Astrocyte (in vitro differentiated cells and primary cell): ENCODE measurements at places on chromosomes 4 and X. TPM values are rescaled to one million over a fixed set of nuclear protein-coding genes. Genes with fewer than 3 reads are reported as not detected.

GRCh38 chrX:4091046-4091760 lies 377.8 kb upstream of the PRKX start:
- H3K36me3 ChIP-seq, result no peaks in the 10 kb centered on the region
- no peaks in the 10 kb centered on the region for H3K27me3 ChIP-seq
- no peaks in the 10 kb centered on the region for H3K4me1 ChIP-seq
- DNase-seq, result no peak
- no peak overlapping the region for H3K27ac ChIP-seq

DNA sequence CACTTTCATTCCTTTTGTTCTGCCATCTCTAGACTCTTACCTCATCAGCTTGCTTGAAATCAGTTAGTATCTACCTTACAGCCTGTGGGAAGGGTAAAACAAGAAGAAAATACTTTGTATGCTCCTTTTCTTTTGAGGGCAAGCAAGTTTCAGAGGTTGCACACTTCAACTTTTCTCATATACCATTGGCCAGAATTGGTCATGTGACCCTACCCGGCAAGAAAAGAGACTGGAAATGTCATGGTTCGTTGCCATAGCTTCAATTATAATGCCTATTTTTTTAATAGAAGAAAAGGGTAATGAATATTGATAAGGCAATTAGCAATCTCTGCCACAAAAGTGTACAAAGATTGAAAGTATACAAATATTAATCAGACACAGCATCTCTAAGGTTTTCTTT lies 346.7 kb upstream of the TACR3 start:
- DNase-seq, result no peak
- no peak overlapping the region for H3K27ac ChIP-seq
- H3K4me1 ChIP-seq, result no peaks in the 10 kb centered on the region
- no peaks in the 10 kb centered on the region for H3K27me3 ChIP-seq
- H3K36me3 ChIP-seq, result no peaks in the 10 kb centered on the region

DNA sequence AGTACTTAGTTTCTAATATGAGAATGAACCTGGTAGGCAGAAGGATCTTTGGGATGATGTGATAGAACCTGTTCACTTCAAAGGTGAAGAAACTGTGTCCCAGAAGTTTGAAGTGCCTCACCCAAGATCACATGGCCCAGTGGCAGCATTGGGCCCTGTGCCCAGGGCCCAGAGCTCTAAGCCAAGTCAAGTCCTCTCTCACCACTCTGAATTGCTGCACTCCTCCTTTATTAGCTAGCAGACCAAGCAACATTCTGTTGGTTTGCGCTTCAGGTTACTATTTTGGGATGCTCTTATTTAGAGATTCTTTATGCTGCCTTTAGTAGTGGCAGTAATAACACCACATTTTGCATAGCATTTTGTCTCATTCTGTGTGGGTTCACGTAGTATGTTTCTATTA lies 82.7 kb downstream of the PARM1 start:
- H3K36me3 ChIP-seq, result no peaks in the 10 kb centered on the region
- H3K4me1 ChIP-seq, result no peaks in the 10 kb centered on the region
- no peak for DNase-seq
- H3K27me3 ChIP-seq, result no peaks in the 10 kb centered on the region
- no peak overlapping the region for H3K4me3 ChIP-seq

GRCh38 chr4:183721207-183722081 lies 62.4 kb downstream of the TRAPPC11 start:
- no peak overlapping the region for H3K4me3 ChIP-seq
- no peak overlapping the region for H3K27ac ChIP-seq
- peaks cover 3% of the 10 kb centered on the region for H3K4me1 ChIP-seq
- no peaks in the 10 kb centered on the region for H3K36me3 ChIP-seq
- peak; percentile 6 for DNase-seq

GRCh38 chr4:167541286-167541685 lies 307.0 kb upstream of the SPOCK3 start:
- H3K27ac ChIP-seq, result no peak overlapping the region
- no peak overlapping the region for H3K4me3 ChIP-seq
- no peak for DNase-seq
- H3K4me1 ChIP-seq, result no peaks in the 10 kb centered on the region
- no peaks in the 10 kb centered on the region for H3K36me3 ChIP-seq

DNA sequence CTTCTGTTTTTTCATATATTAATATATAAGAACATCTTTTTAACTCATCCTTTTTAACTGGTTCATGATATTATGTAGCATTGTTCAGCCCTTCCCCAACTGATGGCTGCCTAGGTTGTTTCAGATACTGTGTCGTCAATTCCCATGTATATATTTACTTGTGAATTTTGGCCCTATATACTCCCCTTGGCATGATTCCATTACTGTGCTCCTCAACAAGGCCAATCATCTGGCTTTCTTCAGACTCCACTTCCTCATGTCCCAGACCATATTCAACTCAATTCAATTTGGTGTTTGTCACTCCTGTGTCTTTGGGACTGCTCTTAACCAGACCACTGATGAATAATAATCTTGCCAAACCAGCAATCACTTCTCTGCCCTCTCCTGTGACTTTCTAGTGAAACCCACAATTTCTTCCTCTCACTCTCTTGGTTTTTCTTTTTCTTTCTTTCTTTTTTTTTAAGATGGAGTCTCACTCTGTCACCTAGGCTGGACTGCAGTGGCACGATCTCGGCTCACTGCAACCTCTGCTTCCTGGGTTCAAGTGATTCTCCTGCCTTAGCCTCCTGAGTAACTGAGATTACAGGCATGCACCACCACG lies 2.7 kb upstream of the WDR45 start:
- H3K27me3 ChIP-seq, result no peaks in the 10 kb centered on the region
- H3K4me1 ChIP-seq, result peaks cover 3% of the 10 kb centered on the region
- DNase-seq, result no peak

DNA sequence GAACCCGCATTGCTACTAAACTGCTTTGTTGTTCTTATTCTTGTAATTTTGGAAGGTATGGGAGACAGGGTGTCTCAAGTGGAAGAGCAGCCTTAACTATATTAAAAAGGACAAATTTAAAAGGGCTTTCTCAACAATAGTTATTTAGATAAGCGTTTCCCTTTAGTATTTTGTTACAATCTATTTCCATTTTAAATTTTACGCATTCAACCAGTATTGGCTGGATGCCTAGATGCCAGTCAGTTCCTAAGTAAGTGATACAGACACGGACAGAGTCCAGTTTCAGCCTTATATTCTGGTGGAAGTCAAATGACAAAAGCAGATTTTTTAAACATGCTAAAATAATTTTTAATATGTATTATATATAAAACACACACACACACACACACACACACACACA lies 28.3 kb downstream of the FAT1 start:
- H3K4me1 ChIP-seq, result peaks cover 12% of the 10 kb centered on the region
- no peak overlapping the region for H3K4me3 ChIP-seq
- peaks cover 11% of the 10 kb centered on the region for H3K36me3 ChIP-seq
- H3K27me3 ChIP-seq, result no peaks in the 10 kb centered on the region
- no peak for DNase-seq

DNA sequence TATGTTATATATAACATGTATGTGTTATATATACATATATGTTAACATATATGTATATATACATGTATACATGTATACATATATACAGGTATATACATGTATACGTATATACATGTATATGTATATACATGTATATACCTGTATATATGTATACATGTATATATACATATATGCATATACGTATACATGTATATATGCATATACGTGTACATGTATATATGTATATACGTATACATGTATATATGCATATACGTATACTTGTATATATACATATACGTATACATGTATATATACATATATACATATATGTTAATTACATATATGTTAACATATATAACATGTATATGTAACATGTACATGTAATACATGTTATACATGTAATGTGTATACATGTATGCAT lies 1077.3 kb upstream of the ADGRL3 start:
- H3K4me3 ChIP-seq, result no peak overlapping the region
- H3K36me3 ChIP-seq, result no peaks in the 10 kb centered on the region
- no peak for DNase-seq
- no peaks in the 10 kb centered on the region for H3K4me1 ChIP-seq

GRCh38 chr4:109302361-109303139 lies at the start of gene COL25A1:
COL25A1 (minus strand) TSS chr4:109302658.
- peak; percentile 57 for DNase-seq
- H3K36me3 ChIP-seq, result no peaks in the 10 kb centered on the region
- H3K27me3 ChIP-seq, result peaks cover 7% of the 10 kb centered on the region

DNA sequence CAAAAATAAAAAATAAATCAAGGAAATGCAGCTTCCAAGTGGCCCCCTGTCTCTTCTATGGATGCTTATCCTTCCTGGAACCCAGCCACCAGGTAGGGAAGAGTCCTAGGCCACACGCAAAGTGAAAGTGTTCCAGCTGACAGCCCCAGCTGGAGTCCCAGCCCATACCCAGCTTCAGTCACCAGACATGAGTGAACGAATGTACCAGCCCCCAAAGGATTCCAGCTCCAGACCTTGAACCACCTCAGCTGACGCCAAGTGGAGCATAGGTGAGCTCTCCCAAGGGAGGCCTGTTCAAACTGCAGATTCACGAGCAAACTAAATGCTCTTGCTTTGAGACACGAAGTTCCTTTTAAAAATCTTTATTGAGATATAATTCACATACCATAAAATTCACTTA lies 62.0 kb downstream of the BCOR start:
- H3K36me3 ChIP-seq, result no peaks in the 10 kb centered on the region
- no peaks in the 10 kb centered on the region for H3K27me3 ChIP-seq
- H3K4me1 ChIP-seq, result no peaks in the 10 kb centered on the region
- no peak for DNase-seq

DNA sequence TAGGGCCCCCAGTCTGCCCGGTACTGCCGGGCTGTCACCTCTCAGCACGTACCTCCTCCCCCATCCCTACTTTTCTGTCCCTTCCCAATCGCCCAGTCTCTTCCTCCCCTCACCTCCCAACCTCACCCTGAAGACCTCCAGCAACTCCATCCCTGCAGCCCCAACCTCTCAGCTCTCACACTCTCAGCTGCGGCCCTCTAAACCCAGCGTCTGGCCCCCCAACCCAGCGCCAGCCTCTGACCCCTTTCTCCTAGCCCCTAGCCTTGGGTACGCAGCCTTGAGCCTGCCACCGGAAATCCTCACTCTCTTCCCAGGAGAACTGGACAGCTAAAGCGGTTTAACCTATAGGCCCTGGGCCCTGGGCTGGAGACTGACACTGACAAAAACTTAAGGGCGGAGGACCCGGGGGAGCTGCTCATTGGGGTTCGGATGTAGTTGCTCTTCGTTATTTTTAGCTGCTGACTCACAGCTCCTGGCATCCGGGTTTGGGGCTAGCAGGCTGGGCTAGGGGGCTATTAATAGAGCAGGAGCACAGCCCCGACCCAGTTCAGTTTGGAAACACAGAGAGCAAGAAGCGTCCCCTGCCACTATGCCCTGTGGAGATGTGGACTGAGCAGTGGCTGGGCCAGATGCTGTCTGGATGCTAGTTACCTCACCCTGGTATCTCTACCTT lies 9.6 kb upstream of the DLG3 start:
- no peaks in the 10 kb centered on the region for H3K36me3 ChIP-seq
- no peaks in the 10 kb centered on the region for H3K27me3 ChIP-seq
- peak overlapping the region; percentile 77 for H3K27ac ChIP-seq
- peak overlapping the region; percentile 68 for H3K4me3 ChIP-seq
- peaks cover 10% of the 10 kb centered on the region for H3K4me1 ChIP-seq

DNA sequence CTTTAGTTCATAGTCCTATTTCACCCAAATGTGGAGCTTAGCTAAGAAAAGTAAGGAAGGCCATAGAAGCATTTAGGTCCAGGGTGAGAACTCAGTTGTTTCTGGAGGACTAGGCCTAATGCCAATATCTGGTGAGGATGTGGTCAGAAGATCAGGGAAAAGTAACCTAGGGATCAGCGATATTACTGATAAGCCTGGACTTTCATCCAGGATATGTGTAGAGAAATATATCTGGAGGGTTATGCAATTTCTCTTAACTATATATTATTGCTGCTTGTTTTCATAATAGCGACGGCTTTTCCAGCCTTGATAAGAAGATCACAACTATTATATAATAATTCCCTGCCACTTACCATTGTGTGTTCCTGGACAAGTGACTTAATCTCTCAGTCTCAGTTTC lies 81.1 kb downstream of the FRAS1 start:
- H3K27ac ChIP-seq, result no peak overlapping the region
- H3K36me3 ChIP-seq, result no peaks in the 10 kb centered on the region
- no peaks in the 10 kb centered on the region for H3K4me1 ChIP-seq

DNA sequence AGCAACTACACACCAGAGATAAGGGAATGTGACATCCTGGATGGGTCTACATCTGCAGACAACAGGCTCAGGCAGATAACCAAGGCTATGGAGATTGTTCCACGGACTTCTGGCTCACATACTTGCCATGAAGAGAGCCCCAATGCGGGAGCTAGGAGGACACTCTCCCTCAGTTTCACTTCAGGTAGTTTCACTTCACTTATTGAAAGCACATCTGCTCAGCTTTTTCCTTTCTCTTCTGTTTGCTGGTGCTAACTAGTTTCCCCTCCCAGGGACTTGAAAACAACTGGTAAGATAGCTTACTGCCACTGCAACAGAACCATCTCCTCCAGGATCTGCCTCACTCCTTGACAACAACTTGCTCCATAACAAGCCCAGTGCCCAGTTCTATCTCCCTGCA lies 1.4 kb upstream of the CT47C1 start:
- no peak overlapping the region for H3K4me3 ChIP-seq
- H3K27me3 ChIP-seq, result no peaks in the 10 kb centered on the region
- H3K27ac ChIP-seq, result no peak overlapping the region
- H3K4me1 ChIP-seq, result no peaks in the 10 kb centered on the region
- no peaks in the 10 kb centered on the region for H3K36me3 ChIP-seq
- no peak for DNase-seq

The CLDN2 gene
- 0.77 and 2.0 TPM in 2 replicates for total RNA-seq

The INTS6L gene
- 7.5 and 8.7 TPM in 2 replicates for total RNA-seq

The RASL11B gene
- total RNA-seq, result 4.4 and 5.1 TPM in 2 replicates

The CCSER1 gene
- total RNA-seq, result 1.2 and 2.2 TPM in 2 replicates
